ENCODE measurements at places on chromosomes 2 and 18.

DNA sequence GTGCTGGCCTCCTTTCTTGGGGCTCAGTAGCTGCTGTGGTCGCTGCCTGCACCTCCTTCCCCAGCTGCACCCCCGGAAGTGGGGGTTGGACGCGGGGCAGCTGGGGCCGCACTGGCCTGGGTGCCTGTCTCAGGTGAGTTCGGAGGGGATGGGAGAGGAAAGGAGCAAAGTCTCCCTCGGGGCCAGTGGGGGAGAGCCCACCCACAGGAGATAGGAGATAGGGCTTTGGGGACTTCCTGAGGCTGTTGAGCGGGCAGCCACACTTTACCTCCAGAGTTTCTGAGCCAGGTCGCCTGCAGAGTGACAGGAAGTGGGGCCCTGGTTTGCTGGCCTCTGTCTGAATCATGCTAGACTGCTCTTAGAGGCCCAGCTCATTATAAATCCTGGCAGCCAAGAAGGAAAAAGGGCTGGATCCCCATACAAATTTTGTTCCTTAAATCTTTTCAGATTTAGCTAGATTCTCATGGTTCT lies 8.1 kb downstream of the MBP start:
- no peak for DNase-seq

DNA sequence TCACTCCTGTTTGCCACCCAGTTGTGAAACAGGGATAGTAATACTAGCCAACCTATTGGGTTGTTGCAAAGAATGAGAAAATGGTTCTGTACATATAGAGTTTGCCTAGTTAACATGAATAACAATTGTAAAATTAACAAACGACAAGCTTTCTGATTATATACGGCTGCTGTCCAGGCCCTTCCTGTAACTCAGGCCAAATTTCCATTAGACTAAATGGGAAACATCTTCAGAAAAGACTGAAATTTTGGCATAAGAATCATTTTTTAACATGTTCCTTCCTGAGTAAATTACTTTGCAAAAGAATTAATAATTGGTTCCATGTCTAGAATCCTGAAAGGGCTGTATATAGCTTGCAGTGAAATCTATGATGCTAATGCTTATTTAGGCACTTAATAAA lies 117.7 kb upstream of the SATB2 start:
- no peak for DNase-seq

DNA sequence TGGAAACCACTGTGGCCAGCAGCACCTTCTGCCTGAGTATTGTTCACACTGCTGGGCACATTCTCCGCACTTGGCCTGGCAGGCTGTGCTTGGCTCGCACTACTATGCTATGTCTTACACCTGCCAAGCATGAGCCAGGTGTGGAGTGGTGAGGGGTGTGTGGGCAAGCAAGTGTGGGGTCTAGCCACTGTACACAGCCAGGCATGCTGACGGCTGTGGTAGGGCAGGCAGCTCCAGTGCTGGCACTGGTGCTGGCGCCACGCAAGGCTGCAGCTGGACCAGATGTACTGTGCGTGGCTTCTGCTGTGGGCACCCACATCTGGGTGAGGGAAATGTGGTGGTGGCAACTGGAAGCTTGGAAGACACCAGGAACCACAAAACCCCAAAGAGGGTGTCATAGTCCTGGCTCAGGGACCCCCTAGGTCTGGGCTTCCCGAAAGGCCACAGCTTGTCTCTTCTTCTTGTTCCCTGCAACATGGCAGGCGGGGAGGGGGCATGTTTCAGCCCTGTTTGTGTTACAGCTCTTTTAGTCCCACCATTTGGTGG lies 101.5 kb downstream of the ALMS1 start:
- DNase-seq: no peak

DNA sequence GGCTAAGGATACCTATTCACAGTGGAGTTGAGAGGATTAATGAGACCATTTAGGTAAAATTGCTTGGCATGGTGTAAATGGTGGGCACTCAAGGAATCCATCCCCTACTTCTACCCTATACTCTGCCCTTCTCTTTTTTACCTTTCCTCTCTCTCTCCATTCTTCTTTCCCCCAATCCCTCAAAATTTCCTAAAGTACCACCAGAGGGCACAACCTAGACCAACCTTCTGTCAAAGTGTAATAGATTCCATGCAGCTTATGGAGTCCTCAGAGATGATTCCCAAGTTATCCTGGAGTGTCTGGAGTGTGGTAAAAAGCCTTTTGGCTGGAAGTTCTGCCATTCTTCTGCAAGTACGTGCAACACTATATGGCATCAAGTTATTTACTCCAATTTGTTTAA lies 33.0 kb upstream of the CCDC195 start:
- DNase-seq: no peak

DNA sequence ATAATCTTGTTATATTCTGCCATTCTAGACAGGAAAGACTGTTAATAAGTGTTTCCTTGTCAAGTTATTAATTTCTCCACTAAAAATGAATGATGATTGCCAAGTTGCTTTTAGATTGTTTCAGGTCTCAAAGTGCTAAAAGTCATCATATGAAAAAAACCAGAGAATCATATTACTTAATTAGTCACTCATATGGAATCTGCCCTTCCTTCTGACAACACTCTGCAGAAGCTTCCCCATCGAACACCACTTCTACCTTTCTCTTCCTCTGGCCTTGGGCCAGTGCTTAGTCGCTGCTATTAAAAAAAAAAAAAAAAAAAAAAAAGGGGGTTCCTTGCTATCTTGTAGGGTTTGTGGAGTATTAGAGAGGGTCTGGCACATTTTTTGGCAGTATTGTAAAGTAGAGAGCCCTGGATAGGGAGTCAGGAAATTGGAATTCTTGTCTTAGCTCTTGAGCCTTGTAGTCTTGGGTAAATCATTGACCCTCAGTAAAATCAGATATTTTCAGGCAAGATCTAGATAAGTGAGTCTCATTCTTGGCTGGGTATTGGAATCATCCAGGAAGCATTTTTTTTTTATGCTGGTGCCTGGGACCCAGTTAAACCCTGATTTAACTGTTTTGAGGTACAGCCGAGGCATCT lies 141.7 kb upstream of the CCDC68 start:
- no peak for DNase-seq

All from BE2C (cell line).